ENCODE measurements at places on chromosomes 4 and X. TPM values are rescaled to one million over a fixed set of nuclear protein-coding genes. Genes with fewer than 3 reads are reported as not detected.

The UGT2B10 gene
- total RNA-seq = not detected

The MAML3 gene
- 10.2 TPM for total RNA-seq

The SRPK3 gene
- not detected for total RNA-seq

The PIM2 gene
- 12.5 TPM for total RNA-seq

The RPA4 gene
- total RNA-seq = 0.48 TPM

The CCDC160 gene
- total RNA-seq = 1.5 TPM

Data from astrocyte (in vitro differentiated cells and primary cell).